Endothelial cell of umbilical vein (primary cell): ENCODE measurements at places on chromosomes 3 and 15.

- no peak for DNase-seq
Observed at GRCh38 chr3:189625071-189625470, 6.1 kb upstream of the TP63 start.

DNA sequence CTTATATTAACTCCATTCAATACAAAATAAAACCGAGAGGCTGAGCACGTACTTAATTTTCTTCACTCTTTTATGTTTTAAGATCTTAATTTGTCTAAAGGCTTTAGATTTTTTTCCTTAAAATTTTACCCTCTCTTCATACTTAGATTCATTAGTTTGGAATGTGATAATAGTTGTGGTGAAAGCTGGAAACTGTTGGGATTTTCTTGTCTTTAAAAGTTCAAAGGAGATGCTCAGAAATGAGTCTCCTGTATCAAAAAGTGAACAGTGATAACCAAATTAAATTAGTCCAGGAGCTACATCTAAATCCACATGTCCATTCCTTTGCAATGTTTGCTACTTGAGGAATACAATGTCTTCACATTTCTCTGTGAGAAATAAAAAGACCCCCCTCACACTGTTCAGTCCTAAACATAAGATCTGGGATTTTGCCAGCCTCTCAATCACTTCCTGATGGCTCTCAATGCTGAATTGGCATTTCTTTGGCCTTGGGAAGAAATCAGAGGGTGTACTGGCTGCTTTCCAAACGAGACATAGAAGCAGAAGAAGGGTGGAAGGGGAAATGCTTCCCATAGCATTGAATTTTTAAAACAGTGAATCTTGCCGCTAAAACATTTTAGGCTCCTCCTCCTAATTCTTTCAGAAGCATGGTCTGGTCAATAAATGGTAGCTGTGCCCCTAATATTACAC, 245.0 kb downstream of the SHOX2 start:
- no peak for DNase-seq

DNA sequence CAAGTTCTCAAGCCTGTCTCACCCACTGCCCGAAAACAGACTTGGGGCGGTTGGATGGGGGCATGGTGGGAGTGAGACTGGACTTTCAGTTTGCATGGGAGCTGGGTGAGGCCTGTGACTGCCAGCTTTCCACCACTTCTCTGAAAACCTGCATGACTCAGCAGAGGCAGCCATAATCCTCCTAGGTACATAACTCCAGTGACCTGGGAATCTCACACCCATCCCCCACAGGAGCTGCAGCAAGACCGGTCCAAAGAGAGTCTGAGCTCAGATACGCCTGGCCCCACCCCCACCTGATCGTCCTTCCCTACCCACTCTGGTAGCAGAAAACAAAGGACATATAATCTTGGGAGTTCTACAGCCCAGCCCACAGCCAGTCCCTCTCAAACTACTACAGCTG, 107.2 kb downstream of the NSMCE3 start:
- no peak for DNase-seq

- DNase-seq: no peak
Observed at GRCh38 chr15:99436542-99437314, 129.1 kb upstream of the MEF2A start.
